ENCODE measurements at places on chromosomes 5 and 9. TPM values are rescaled to one million over a fixed set of nuclear protein-coding genes. Genes with fewer than 3 reads are reported as not detected.

Gene ZNG1C
- total RNA-seq, result 20.2 TPM

Gene TUSC1
- 5.0 TPM for total RNA-seq

Gene AFAP1L1
- total RNA-seq, result 2.4 TPM

Gene SV2C
- total RNA-seq, result not detected

Gene SCGB3A2
- total RNA-seq, result not detected

Gene MYMK
- not detected for total RNA-seq

Gene AK3
- 92.2 TPM for total RNA-seq

Gene TMEM215
- not detected for total RNA-seq

Gene SLC6A7
- not detected for total RNA-seq

Gene OLFML2A
- total RNA-seq, result 6.5 TPM

Gene MGAT4B
- total RNA-seq, result 94.4 TPM

Gene BICD2
- 32.9 TPM for total RNA-seq

Gene IFNA2
- total RNA-seq, result not detected

Gene CD72
- 1.7 TPM for total RNA-seq

Gene NTRK2
- total RNA-seq, result not detected

Gene ADAMTSL2
- 2.3 TPM for total RNA-seq

Gene SOX30
- total RNA-seq, result not detected

Gene FOXD4L3
- not detected for total RNA-seq

Measured in smooth muscle cell of bladder (primary cell).